ENCODE measurements at places on chromosomes 16 and 17. TPM values are rescaled to one million over a fixed set of nuclear protein-coding genes. Genes with fewer than 3 reads are reported as not detected.

The SP6 gene
- 0.16 TPM for total RNA-seq

GRCh38 chr17:55580596-55581133, 69.4 kb upstream of the SMIM36 start:
- H3K36me3 ChIP-seq, result no peaks in the 10 kb centered on the region
- H3K27me3 ChIP-seq, result no peaks in the 10 kb centered on the region
- H3K4me3 ChIP-seq, result no peak overlapping the region

The CCL7 gene
- total RNA-seq, result 0.28 TPM

DNA sequence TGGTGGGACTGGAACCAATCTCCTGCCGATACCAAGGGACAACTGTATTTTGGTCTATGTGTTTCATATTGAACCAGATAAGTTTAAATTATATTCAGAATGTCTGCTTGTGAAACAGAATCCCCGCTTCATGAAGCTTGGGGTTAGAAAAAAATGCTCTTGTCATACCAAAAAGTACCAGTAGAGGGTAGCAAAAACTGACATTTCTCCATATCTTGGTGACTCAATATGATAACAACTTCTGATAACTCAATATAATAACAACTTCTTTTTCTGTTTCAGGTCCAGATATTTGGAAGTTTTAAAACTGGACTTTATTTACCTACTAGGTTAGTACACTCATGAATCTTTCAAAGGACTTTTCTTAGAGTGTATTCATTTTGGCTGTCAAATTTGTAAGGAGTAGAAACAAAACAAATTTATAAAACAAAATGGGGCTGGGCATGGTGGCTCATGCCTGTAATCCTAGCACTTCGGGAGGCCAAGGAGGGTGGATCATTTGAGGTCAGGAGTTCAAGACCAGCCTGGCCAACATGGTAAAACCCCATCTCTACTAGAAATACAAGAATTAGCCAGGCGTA, 52.3 kb upstream of the ADCY7 start:
- no peak overlapping the region for H3K4me3 ChIP-seq
- no peaks in the 10 kb centered on the region for H3K27me3 ChIP-seq
- H3K27ac ChIP-seq, result no peak overlapping the region
- H3K4me1 ChIP-seq, result peaks cover 21% of the 10 kb centered on the region
- peaks cover 68% of the 10 kb centered on the region for H3K36me3 ChIP-seq
- DNase-seq, result no peak

DNA sequence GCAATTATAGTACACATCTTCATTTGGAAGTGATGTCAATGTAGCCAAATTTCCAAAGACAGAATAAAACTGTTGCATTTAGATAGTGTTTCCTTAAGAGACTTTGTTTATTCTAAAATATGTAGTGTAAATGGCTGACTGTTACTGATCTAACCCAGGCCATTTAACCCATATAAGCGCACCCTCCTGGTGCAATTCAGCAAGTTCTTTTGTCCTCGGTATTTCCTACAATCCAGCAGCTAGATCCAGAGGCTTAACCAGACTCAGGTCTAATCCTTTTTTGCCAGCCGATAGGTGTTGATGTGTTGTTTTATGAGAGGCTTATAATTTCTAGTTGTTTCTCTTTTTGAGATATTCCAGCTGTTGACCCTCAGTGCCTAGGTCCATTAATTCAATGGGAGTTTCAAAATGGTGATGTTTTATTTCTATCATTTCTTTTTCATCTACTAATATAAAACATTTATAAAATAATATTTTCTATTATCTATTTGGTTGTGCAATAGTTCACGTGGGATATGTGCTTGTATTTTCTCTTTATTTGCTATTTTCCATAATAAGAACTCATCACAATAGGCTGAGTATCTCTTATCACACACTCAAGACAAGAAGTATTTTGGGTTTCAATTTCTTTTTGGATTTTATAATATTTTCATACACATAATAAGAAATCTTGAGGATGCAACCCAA, 14.5 kb downstream of the ABCA9 start:
- H3K27me3 ChIP-seq, result no peaks in the 10 kb centered on the region
- no peak for DNase-seq
- H3K27ac ChIP-seq, result no peak overlapping the region
- no peaks in the 10 kb centered on the region for H3K4me1 ChIP-seq

All from psoas muscle (tissue), 8 donors.